Caco-2 (cell line): ENCODE measurements at places on chromosomes 3 and 15. TPM values are rescaled to one million over a fixed set of nuclear protein-coding genes. Genes with fewer than 3 reads are reported as not detected.

DNA sequence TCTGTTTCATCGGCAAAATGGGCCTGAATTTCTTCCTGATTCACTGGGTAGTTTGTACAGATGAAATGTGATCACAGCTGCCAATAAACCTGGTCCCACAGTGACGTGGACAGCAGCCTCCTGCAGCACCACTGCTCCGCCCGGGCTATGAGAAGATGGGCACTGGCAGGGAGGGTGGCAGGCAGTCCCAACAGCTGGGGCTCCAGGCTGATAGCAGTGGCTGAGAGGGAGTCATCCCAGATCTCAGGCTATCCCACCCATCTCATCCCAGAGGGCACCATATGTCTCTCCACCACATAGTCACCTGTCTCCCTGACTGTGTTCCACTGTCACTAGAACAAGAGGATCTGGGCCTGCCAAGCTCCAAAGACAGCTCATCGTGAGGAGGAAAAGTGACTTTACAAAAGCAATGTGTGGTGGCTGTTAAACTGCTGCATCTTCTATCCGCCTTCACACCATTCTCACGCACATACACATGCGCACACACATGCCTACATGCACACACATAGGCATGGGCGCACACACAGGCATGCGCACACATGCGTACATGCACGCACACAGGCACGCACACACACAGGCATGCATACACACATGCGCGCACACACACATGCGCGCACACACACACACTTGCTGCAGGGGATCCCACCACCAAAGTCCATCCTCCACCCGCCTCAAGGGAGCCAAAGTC is 46.2 kb downstream of the RGMA start:
- no peaks in the 10 kb centered on the region for H3K36me3 ChIP-seq
- H3K4me3 ChIP-seq = no peak overlapping the region
- no peak for DNase-seq
- no peaks in the 10 kb centered on the region for H3K4me1 ChIP-seq
- H3K27me3 ChIP-seq = no peaks in the 10 kb centered on the region

GRCh38 chr3:139620438-139620837 is 57.3 kb downstream of the NMNAT3 start:
- no peak overlapping the region for H3K27ac ChIP-seq
- no peak for DNase-seq
- no peaks in the 10 kb centered on the region for H3K27me3 ChIP-seq
- H3K36me3 ChIP-seq = no peaks in the 10 kb centered on the region
- H3K4me1 ChIP-seq = no peaks in the 10 kb centered on the region

DNA sequence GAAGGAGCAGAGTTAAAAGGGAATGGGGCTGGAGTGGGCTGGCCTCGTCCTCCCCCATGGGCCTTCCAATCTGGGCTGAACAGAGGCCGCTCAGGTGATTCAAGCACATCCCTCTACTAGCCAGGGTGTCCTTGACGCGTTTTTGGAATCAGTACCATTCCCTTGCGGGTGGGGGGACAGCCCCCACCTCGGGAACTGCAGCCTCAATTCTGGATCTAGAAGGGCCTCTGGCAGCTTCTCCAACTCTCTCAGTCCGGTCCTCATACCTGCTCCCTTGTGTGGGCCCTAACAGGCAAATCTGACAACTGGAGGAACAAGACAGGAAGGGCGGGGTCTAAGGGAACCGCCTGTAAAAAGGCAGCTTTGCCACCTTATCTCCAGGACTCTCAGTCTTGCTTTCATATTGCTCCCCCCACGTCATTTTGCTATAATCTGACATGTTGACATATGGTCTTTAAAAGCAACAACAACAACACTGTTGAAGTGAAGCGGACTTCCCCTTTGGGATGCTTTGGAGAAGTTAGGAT is 802 bp upstream of the CHRNB4 start:
- no peak for DNase-seq
- H3K27me3 ChIP-seq = no peaks in the 10 kb centered on the region
- H3K27ac ChIP-seq = no peak overlapping the region
- H3K36me3 ChIP-seq = no peaks in the 10 kb centered on the region
- no peak overlapping the region for H3K4me3 ChIP-seq

- DNase-seq = peak; percentile 82
- no peak overlapping the region for H3K4me3 ChIP-seq
- no peaks in the 10 kb centered on the region; the same call in 1 of the 2 replicates for H3K36me3 ChIP-seq
- H3K4me1 ChIP-seq = peaks cover 31% of the 10 kb centered on the region
- H3K27me3 ChIP-seq = no peaks in the 10 kb centered on the region
- peak overlapping the region; percentile 97 for H3K27ac ChIP-seq
Observed at GRCh38 chr3:171157286-171157685, 130.8 kb upstream of the SLC2A2 start.

GRCh38 chr3:100966807-100967206 is 26.4 kb downstream of the ABI3BP start:
- no peaks in the 10 kb centered on the region for H3K36me3 ChIP-seq
- no peak overlapping the region for H3K27ac ChIP-seq
- H3K4me1 ChIP-seq = no peaks in the 10 kb centered on the region
- no peak overlapping the region for H3K4me3 ChIP-seq

DNA sequence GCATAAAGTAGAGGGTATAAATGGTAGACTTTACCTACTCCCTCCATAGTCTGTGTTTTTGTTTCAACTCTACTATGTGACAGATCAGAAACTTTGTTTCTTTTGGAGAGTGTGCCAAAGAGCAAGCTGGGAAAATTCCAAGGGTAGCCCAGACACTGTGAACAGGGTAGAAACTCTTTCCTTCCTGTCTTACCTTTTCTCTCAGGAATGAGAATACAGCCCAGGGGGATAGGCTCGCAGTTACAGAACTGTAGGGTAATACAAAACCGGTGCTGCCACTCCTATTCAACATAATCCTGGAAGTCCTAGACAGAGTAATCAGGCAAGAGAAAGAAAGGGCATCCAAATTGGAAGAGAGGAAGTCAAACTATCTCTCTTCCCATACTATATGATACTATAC is 256.3 kb downstream of the CPNE4 start:
- H3K27ac ChIP-seq = no peak overlapping the region
- H3K4me1 ChIP-seq = no peaks in the 10 kb centered on the region
- DNase-seq = no peak

GRCh38 chr3:10822708-10823515 is 6.9 kb downstream of the SLC6A11 start:
- no peaks in the 10 kb centered on the region for H3K36me3 ChIP-seq
- H3K27me3 ChIP-seq = no peaks in the 10 kb centered on the region
- no peak overlapping the region for H3K27ac ChIP-seq
- H3K4me1 ChIP-seq = no peaks in the 10 kb centered on the region
- no peak overlapping the region for H3K4me3 ChIP-seq
- no peak for DNase-seq

GRCh38 chr15:82680200-82681102 is 29.2 kb downstream of the AP3B2 start:
- no peaks in the 10 kb centered on the region for H3K27me3 ChIP-seq
- DNase-seq = no peak
- H3K4me3 ChIP-seq = no peak overlapping the region
- H3K27ac ChIP-seq = no peak overlapping the region
- no peaks in the 10 kb centered on the region for H3K36me3 ChIP-seq

- H3K4me3 ChIP-seq = no peak within 1 kb of the TSS
- H3K27me3 ChIP-seq = no peaks in the 10 kb centered on the region
- no peaks in the 10 kb centered on the region for H3K36me3 ChIP-seq
- H3K27ac ChIP-seq = no peak within 1 kb of the TSS
- peak; percentile 39 for DNase-seq
- no peaks in the 10 kb centered on the region for H3K4me1 ChIP-seq
Observed at GRCh38 chr15:81133782-81134461, at the start of gene CFAP161. CFAP161 (plus strand) TSS chr15:81134270; CDS start chr15:81134330, 60 bp downstream.

DNA sequence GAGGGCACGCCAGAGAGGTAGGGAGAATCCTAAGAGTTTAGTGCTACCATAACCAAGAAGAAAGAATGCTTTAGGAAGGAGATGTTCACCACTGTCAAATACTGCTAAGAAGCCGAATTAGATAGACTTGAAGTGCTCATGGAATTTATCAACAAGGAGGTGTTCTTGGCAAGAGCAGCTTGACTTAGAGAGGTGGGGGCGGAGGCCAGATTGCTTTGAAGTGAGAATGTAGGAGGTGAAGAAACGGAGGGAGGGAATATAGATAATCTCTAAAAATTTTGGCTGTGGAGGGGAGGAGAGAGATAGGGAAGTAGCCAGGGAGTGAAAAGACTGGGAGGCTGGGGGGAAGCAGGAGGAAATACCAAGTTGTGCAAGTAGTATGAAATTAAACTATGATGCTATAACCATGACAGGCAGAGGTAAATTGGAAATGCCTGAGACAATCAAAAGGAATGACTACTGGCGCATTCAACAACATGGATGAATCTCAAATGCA is 35.5 kb downstream of the GADL1 start:
- H3K27me3 ChIP-seq = no peaks in the 10 kb centered on the region
- H3K4me1 ChIP-seq = 0 out of 2 replicates have a peak, but pooled peaks cover 3% of the 10 kb centered on the region
- DNase-seq = no peak
- H3K36me3 ChIP-seq = no peaks in the 10 kb centered on the region; the same call in 1 of the 2 replicates
- H3K4me3 ChIP-seq = no peak overlapping the region

GRCh38 chr3:138367911-138368310 is 19.5 kb downstream of the MRAS start:
- no peak for DNase-seq
- H3K36me3 ChIP-seq = no peaks in the 10 kb centered on the region
- H3K27me3 ChIP-seq = no peaks in the 10 kb centered on the region
- no peak overlapping the region for H3K27ac ChIP-seq

PTPN23 gene
- total RNA-seq = 46.8 and 49.6 TPM in 2 replicates

GXYLT2 gene
- 3.4 and 4.8 TPM in 2 replicates for total RNA-seq

GOLGA8J gene
- not detected in 2 replicates for total RNA-seq

PRR20G gene
- total RNA-seq = not detected in 2 replicates
